ENCODE measurements at places on chromosomes 13 and 19.

- no peak overlapping the region for H3K4me3 ChIP-seq
- DNase-seq: no peak
- H3K4me1 ChIP-seq: peaks cover 2% of the 10 kb centered on the region
- H3K36me3 ChIP-seq: peaks cover 7% of the 10 kb centered on the region
- H3K27ac ChIP-seq: no peak overlapping the region
These were observed 10.6 kb upstream of the ZNF460 start for GRCh38 chr19:57269515-57270250.

DNA sequence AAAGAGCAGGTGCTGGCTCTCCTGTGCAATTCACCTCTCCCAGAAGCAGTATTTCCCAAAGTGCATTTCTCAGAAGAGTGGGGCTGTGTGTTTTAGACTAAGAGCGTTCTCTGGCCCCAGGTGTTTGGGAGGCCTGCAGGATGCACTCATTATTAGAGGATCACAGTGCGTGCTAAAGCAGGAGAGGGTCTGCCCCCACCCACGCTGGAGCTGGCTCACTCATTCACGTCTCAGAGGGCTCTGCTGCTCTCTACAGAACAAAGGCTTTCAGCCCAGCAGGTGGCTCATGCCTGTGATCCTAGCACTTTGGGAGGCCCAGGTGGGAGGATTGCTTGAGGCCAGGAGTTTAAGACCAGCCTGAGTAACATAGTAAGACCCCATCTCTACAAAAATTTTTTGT, 756.7 kb downstream of the UQCRFS1 start:
- H3K27me3 ChIP-seq: no peaks in the 10 kb centered on the region
- no peak overlapping the region for H3K27ac ChIP-seq
- peaks cover 8% of the 10 kb centered on the region for H3K4me1 ChIP-seq
- no peak overlapping the region for H3K4me3 ChIP-seq
- DNase-seq: peak; percentile 7

GRCh38 chr13:112261924-112262323, 114.2 kb upstream of the SPACA7 start:
- no peak for DNase-seq
- no peaks in the 10 kb centered on the region for H3K36me3 ChIP-seq
- H3K4me3 ChIP-seq: no peak overlapping the region

- H3K27ac ChIP-seq: no peak overlapping the region
- no peaks in the 10 kb centered on the region for H3K27me3 ChIP-seq
- H3K4me3 ChIP-seq: no peak overlapping the region
- peaks cover 5% of the 10 kb centered on the region for H3K4me1 ChIP-seq
- H3K36me3 ChIP-seq: no peaks in the 10 kb centered on the region
These were observed 17.5 kb downstream of the ATCAY start for GRCh38 chr19:3897936-3898335.

- DNase-seq: no peak
- no peak overlapping the region for H3K27ac ChIP-seq
- H3K27me3 ChIP-seq: no peaks in the 10 kb centered on the region
- peaks cover 8% of the 10 kb centered on the region for H3K4me1 ChIP-seq
- H3K4me3 ChIP-seq: no peak overlapping the region
These were observed 10.1 kb downstream of the ZNF714 start for GRCh38 chr19:21092109-21092508.

DNA sequence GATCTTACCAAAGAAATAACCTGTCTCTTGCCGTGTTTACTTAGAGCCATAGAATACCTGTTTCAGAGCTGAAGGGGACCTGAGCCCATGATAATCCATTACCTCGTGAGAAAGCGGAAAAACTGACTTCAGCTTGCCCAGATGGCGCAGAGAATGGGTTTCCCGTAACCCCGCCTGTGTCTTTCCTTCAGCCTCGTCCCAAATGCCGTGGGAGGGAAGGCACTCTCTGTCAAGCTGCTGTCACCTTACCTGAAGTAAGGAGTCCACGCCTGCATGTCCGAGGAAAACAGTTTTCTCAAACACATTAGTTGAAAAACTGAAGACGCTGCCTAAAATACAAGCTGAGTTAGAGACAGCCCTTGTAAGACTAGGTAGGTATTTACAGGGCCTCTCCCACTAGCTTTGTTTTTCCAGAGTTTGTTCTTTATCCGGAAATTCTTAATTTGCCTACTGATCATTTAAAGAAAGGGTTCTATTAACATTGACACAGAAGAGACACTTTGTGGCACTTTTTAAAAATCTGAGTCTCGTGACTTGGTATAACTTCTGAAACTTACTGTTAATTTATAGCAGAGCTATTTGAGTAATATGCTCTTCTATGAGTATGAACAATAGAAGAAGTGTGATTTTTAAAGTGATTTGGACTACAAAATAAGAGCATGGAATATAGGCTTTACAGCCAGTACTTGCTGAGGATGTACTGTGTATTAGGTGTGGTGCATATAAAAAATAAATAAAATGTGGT, 1.3 kb upstream of the INTS6 start:
- H3K36me3 ChIP-seq: peaks cover 44% of the 10 kb centered on the region
- H3K27ac ChIP-seq: peak overlapping the region; percentile 91
- H3K27me3 ChIP-seq: no peaks in the 10 kb centered on the region
- peak overlapping the region; percentile 85 for H3K4me3 ChIP-seq
- peaks cover 28% of the 10 kb centered on the region for H3K4me1 ChIP-seq
- peak; percentile 50 for DNase-seq

GRCh38 chr13:79382545-79383275, 23.3 kb downstream of the RBM26 start:
- H3K4me3 ChIP-seq: peak overlapping the region; percentile 82
- no peak for DNase-seq
- H3K4me1 ChIP-seq: peaks cover 48% of the 10 kb centered on the region

DNA sequence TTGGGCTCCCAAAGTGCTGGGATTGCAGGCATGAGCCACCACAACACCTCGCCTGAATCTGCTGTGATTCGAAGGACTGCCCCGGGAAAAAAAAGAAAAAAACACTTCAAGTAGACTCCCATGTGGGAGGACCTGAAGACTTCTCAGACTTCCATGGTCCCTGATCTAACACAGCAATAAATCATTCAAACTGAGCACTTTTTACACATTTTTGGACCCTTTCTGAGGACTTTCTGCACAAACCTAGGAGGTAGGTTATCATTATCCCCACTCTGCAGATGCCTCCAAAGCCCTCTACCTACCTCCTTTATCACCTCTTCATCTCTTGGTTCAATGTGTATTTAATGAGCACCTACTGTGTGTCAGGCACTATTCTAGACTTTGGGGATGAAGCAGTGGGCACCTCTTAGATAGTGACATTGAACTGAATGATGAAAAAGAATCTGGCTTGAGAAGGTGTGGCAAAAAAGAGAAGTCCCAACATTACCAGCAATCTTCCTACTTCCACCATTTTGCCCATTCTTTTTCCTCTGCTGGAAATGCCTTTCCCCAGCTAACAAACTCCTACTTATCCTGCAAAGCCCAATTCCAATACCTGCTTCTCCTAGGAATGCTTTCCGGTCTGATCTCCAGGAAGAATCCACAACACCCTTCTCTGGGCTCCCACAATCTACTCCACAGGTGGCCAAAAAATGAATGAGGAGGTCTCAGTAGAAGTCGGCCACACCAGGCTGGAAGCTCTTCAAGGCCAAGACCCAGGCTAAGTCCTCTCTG, 1.6 kb upstream of the CLPP start:
- peaks cover 17% of the 10 kb centered on the region for H3K36me3 ChIP-seq
- H3K4me1 ChIP-seq: peaks cover 11% of the 10 kb centered on the region
- no peak overlapping the region for H3K4me3 ChIP-seq
- no peak overlapping the region for H3K27ac ChIP-seq
- H3K27me3 ChIP-seq: no peaks in the 10 kb centered on the region
- no peak for DNase-seq

DNA sequence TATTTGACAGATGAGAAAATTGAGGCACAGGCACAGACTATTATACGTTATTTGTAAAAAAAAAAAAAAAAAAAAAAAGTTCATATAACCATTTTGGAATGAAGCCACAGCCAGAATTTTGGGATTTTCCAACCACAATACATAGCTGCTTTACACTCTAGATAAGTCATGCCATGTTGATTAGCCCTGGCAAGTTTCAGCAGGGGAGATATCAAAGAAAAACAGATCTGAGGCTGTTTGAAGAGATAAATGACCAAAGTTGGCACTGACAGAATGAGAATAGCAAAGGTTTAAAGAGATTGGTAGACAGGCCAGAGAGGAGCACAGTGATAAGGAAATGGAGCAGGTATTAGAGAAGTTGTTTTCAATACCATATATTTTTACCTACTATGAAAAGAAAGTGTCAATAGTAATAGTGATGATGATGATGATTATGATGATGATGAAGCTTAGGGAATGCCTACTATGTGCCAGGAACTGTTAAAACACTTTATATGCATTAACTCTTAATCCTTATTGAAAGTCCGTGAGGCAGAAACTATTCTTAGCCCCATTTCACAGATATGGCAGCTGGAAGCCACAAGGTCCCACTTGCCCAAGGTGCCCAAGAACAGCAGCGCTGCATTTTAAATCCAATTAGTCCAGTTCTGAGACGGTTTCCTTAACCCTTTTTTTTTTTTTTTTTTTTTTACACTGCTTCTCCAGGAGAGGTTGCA, 105.5 kb downstream of the MBNL2 start:
- no peak for DNase-seq
- H3K27me3 ChIP-seq: no peaks in the 10 kb centered on the region
- H3K27ac ChIP-seq: no peak overlapping the region
- no peak overlapping the region for H3K4me3 ChIP-seq

GRCh38 chr19:16142032-16142580, 1.4 kb upstream of the HSH2D start:
- H3K4me3 ChIP-seq: peak overlapping the region; percentile 0
- peak overlapping the region; percentile 67 for H3K27ac ChIP-seq
- no peak for DNase-seq
- peaks cover 49% of the 10 kb centered on the region for H3K4me1 ChIP-seq
- H3K36me3 ChIP-seq: peaks cover 21% of the 10 kb centered on the region

DNA sequence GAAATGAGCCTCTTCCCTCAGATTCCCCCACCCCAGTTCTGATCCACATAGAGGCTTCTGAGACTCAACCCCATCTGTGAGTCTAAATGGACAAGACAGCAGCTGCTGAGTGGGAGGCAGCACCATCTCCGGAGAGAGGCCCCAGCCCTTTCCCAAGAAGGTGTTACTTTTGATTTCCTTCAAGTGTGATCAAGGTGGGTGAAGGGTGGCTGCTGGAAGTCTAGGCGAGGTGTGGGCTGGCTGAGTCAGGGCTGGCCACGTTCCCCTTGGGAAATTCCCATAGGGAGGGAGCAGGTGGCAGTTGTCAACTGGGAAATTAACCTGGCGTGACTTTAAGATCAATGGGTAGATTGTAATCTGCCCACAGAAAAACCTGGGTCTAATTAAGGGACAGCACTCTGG, 148.0 kb downstream of the FOXO1 start:
- H3K4me3 ChIP-seq: peak overlapping the region; percentile 13
- H3K4me1 ChIP-seq: peaks cover 20% of the 10 kb centered on the region
- no peaks in the 10 kb centered on the region for H3K36me3 ChIP-seq
- no peaks in the 10 kb centered on the region for H3K27me3 ChIP-seq
- no peak overlapping the region for H3K27ac ChIP-seq
